ENCODE measurements at places on chromosomes 1 and 21. TPM values are rescaled to one million over a fixed set of nuclear protein-coding genes. Genes with fewer than 3 reads are reported as not detected.
A peak's percentile ranks its signal among the peaks of the same experiment; 100 is the strongest.

The VSIG8 gene
- total RNA-seq = not detected

The ARHGAP29 gene
- 18.4 TPM for total RNA-seq

The UBASH3A gene
- total RNA-seq = not detected

The RSPH1 gene
- not detected for total RNA-seq

The SH2D2A gene
- 0.30 TPM for total RNA-seq

The DONSON gene
- 62.7 TPM for total RNA-seq

GRCh38 chr1:222898191-222898527 lies 83.3 kb downstream of the DISP1 start:
- peaks cover 8% of the 10 kb centered on the region for H3K4me1 ChIP-seq
- no peaks in the 10 kb centered on the region for H3K36me3 ChIP-seq
- no peak overlapping the region for H3K4me3 ChIP-seq
- H3K27ac ChIP-seq = 0 out of 2 replicates have a peak overlapping the region, but pooled peaks have one; percentile 5
- no peak for DNase-seq

DNA sequence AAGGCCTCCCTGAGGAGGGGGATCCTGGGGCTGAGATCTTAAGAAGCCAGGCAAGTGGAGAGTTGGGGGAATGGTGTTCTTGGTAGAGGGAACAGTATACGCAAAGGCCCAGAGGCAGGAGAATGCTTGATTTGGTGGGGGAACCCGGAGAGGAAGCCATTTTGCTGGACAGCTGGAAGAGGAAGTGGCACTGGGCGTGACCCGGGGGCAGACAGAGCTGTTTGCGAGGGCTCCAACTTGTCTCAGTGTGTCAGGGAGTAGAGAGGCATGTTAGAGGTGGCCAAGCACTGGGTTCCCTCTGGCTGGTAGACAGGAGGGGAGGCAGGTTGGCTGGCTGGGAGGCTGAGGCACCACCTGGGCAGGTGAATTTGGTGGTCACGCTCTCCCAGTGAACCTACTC lies 96.3 kb upstream of the ACTL8 start:
- no peak overlapping the region for H3K4me3 ChIP-seq
- H3K27me3 ChIP-seq = no peaks in the 10 kb centered on the region
- no peak overlapping the region for H3K27ac ChIP-seq
- H3K4me1 ChIP-seq = no peaks in the 10 kb centered on the region

DNA sequence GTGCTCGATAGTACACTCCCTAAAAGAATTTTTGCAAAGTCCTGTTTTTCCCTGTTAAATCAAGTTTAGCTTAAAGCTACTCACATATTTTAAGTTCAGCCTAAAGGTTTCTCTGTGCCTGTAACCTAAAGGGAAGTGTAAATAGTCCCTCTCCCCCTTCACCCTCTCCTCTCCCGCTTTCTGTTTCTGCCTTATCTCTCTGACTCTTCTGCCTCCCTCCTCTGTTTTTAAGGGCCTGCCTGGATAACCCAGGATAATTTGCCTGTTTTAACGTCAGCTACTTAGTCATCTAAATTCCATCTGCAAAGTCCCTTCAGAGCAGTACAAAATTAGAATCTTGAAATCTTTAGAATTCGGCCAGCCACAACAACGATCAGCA lies 92.6 kb downstream of the NID1 start:
- peak overlapping the region; percentile 52 for H3K4me3 ChIP-seq
- H3K27ac ChIP-seq = peak overlapping the region; percentile 52
- H3K27me3 ChIP-seq = no peaks in the 10 kb centered on the region
- no peaks in the 10 kb centered on the region for H3K36me3 ChIP-seq
- no peak for DNase-seq

GRCh38 chr1:151512326-151512725 lies 1.1 kb downstream of the CGN start:
- H3K27ac ChIP-seq = no peak overlapping the region
- H3K4me1 ChIP-seq = peaks cover 11% of the 10 kb centered on the region
- no peak overlapping the region for H3K4me3 ChIP-seq
- no peaks in the 10 kb centered on the region for H3K27me3 ChIP-seq

GRCh38 chr1:230426246-230427093 lies at the start of gene PGBD5:
Gene PGBD5 (minus strand): TSS chr1:230426332. CDS start chr1:230425928, 404 bp downstream.
- no peaks in the 10 kb centered on the region for H3K27me3 ChIP-seq
- peak; percentile 77 for DNase-seq
- H3K36me3 ChIP-seq = no peaks in the 10 kb centered on the region
- no peaks in the 10 kb centered on the region for H3K4me1 ChIP-seq
- no peak within 1 kb of the TSS for H3K27ac ChIP-seq
- H3K4me3 ChIP-seq = peak within 1 kb of the TSS; percentile 74

- H3K4me3 ChIP-seq = no peak overlapping the region
- no peak for DNase-seq
- H3K36me3 ChIP-seq = no peaks in the 10 kb centered on the region
- H3K4me1 ChIP-seq = no peaks in the 10 kb centered on the region
Measured at GRCh38 chr1:43505077-43505780, 25.5 kb upstream of the PTPRF start.

GRCh38 chr21:31909153-31910073 lies 36.6 kb downstream of the HUNK start:
- H3K4me3 ChIP-seq = no peak overlapping the region
- H3K4me1 ChIP-seq = peaks cover 90% of the 10 kb centered on the region
- H3K27me3 ChIP-seq = no peaks in the 10 kb centered on the region
- peak overlapping the region; percentile 70 for H3K27ac ChIP-seq

GRCh38 chr1:226511296-226511695 lies 37.3 kb upstream of the STUM start:
- no peaks in the 10 kb centered on the region for H3K27me3 ChIP-seq
- no peak overlapping the region for H3K27ac ChIP-seq
- no peaks in the 10 kb centered on the region for H3K4me1 ChIP-seq
- H3K4me3 ChIP-seq = no peak overlapping the region
- no peak for DNase-seq
- H3K36me3 ChIP-seq = no peaks in the 10 kb centered on the region

DNA sequence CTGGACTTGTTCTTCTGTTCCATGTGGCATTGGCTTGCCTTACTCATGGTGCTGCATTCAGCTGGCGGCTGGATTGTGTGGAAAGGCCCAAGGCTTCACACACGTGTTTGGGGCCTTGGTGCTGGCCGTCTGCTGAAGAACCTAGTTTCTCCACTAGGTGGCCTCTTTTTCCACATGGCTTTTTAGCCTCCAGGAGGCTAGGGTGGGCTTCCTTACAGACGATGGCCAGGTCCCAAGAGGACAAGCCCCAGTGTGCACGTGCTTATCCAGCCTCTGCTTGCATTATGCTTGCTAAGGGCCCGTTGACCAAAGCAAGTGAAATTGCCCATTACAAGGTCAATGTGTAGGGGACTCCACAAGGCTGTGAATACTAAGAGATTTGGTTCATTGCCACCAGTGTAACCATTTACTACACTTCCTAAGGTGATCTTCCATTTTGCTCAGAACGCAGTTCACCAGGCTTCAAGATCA lies 47.5 kb upstream of the FOXO6 start:
- H3K4me3 ChIP-seq = no peak overlapping the region
- H3K4me1 ChIP-seq = peaks cover 7% of the 10 kb centered on the region
- no peak overlapping the region for H3K27ac ChIP-seq
- DNase-seq = peak; percentile 58
- no peaks in the 10 kb centered on the region for H3K36me3 ChIP-seq

DNA sequence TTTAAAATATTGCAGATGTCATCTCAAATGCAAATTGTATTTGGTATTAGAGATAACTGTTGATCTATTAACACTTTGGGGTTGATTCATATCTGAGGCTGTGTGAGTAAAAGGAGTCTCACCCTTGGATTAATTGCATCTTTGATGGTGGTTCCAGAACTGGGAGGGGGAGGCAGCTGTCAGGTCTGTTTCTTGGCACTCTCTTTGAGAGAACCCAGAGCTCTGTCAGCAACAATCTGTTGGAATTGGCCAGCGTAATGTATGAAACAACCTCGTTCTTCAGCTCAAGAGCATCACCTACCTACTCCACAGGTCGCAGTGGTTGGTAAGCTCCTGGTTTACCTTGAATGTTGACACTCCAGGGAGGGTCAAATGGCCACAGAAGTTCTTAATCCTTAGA lies 424.1 kb downstream of the CAMTA1 start:
- H3K36me3 ChIP-seq = no peaks in the 10 kb centered on the region
- no peak for DNase-seq
- no peaks in the 10 kb centered on the region for H3K4me1 ChIP-seq

DNA sequence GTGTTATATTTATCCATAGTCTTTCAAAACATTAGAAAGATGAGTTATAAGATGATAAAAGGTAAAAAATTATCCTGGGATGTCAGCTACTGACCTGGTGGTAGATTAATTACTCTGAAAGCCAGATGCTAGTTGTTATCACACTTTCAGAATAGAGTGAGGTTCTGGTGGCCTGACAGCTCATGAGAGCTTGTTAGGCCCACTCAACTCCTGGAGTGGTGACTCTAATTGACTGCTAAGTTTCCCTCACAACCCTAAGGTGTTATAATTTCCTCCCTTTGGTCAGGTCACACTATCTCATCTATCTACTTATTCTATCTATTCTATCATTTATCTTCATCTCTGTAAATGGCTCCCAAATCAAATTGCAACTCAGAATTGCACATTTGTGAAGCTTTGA lies 90.1 kb downstream of the ZNF648 start:
- no peak overlapping the region for H3K4me3 ChIP-seq
- no peaks in the 10 kb centered on the region for H3K36me3 ChIP-seq
- H3K27ac ChIP-seq = no peak overlapping the region
- no peaks in the 10 kb centered on the region for H3K4me1 ChIP-seq
- H3K27me3 ChIP-seq = no peaks in the 10 kb centered on the region

Measured in SJCRH30 (cell line).